Left kidney (tissue), 8 donors: ENCODE measurements at places on chromosomes 3 and 15. TPM values are rescaled to one million over a fixed set of nuclear protein-coding genes. Genes with fewer than 3 reads are reported as not detected.

DNA sequence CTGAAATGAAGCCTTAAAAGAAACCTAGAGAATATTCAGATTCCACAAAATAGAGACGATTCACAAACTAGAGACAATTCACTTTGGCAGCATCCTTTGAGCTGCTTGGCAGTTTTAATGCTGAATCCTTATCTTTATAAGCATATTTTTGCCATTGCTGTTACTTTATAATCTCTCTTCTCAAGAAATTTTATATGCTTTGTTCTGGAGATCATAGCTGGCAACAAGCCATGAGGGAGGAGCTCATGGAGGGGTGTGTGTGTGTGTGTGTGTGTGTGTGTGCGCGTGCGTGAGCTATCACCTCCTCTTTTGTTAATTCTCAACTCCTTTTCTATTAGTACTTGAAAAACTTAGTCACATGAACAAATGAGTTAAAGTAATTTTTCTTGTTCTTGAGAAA is 495.0 kb upstream of the RGMA start:
- no peak for DNase-seq

- DNase-seq, result no peak
These were observed 18.4 kb downstream of the FLNB start for GRCh38 chr3:58026598-58026997.

DNA sequence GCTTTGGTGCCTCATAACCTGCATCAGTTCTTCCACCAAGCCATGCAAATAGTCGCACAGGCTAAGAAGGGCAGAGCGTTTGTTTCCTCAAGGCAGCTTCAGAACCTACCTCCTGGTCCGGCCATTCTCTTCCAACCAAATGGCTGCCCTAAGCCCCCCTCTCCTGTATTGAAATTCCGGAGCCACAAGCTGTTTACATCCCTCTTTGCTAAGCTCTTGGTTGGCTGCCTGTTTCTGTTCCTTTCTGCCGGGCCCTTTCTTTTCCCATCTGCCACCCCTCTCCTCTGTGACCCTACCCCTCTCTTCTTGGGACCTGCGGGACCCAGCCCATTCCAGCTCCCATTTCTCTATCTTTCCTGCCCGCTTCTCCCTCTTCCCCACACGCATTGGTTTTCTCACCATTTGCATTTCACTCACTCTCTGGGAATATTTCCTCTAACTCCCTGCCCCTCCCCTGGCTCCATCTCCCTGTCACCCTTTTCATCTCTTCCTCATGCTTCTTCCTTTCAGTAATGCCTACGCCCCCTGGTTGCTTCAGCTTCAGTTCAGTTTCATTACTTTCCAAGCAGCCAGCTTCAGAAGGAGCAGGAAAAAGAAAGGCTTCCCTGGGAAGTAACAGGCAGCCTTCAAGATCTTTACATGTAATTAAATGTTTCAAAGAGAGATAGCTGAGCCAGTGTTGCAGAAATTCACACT is 113.5 kb downstream of the RAB11A start:
- no peak for DNase-seq

GRCh38 chr3:24037971-24038370 is 92.9 kb downstream of the NR1D2 start:
- no peak for DNase-seq

- DNase-seq, result no peak
These were observed 39.4 kb downstream of the CD200 start for GRCh38 chr3:112372396-112372795.

- DNase-seq, result no peak
These were observed 42.2 kb downstream of the CD200 start for GRCh38 chr3:112375117-112375516.

The IGSF10 gene
- polyA plus RNA-seq, result 3.5 TPM

The DAZL gene
- polyA plus RNA-seq, result not detected

The KBTBD8 gene
- 1.4 TPM for polyA plus RNA-seq

The FBXW12 gene
- 0.73 TPM for polyA plus RNA-seq
